ENCODE measurements at places on chromosomes 1 and 21.
A peak's percentile ranks its signal among the peaks of the same experiment; 100 is the strongest.

- peak; percentile 48 for DNase-seq
Observed at GRCh38 chr1:86155051-86155806, 1.3 kb downstream of the COL24A1 start.

DNA sequence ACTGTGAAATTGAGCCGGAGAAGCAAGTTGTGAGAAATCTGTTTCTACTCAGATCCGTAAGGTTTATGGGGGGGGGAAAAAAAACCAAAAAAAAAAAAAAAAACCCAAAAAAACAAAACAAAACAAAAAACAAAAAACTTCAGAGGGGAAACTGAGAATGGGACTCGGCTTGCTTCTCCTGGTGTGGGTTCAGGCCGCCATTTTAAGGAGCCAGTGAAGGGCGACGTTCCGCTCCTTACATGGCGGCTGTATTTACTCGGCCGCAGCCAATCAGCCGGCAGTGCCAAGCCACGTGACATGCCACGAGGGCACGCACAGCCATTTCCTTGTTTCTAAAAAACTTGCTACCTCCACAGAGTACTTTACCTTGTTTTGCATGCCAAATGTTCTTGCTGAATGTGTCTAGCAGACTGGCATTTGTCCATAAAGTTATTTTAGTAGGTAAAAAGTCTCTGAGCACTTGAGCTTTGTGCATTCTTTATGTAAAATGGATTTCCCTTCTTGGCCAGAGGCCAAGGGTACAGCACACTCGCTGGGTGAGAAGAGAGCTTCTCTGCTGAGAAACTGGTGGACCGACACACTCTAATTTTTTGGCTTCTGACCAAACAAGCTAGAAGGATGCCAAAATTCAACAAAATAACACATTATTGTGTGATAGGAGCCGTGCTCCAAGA is 101.8 kb downstream of the NFIA start:
- DNase-seq, result no peak

DNA sequence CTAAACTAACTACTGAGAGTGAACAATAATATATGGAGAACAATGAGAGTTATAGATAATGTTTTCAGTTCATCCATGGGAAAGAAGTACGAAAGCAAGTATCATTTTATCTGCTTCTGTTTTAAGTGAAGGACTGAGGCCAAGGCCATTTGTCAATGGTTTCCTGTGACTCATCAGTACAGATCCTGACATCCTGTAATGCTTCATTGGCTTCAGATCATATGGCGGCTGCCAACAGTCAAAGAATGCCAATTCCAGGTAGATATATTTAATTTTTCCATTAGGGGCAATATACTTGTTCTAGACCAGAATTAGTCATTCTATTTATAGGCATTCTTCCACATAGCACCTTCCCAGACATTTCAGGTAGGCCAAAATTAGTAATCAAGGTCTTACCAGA is 97.3 kb downstream of the USH2A start:
- DNase-seq, result no peak

DNA sequence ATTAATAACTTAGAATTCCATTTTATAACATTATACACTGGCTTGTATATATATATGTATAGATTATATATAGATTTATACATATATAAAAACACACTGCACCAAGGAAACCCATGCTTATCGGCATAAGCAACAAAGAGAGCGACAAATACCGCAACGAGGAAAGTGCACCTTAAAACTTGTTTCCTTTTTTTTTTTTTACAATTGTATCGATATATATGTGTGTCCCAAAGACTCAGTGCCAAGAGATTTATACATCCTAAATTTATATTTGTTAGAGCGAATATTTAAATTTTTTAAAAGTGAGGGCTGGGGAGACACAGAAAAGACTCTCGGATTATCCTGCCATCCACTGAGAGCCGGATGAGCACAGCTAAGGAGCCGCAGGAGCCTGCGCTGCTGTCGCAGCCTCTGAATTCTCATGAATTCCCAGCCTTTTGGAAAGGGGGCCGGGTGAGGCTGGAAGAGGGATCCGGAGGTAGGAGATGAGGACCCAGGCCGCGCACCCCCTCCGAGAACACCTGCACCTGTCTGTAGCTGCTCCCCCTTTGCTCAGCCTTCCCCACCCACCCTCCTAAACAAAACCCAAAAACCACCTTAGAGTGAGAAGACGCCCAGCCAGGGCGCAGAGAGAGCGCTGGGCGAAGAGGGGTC is 5.2 kb downstream of the DMRTA2 start:
- DNase-seq, result no peak

GRCh38 chr1:206145771-206146290 is 28.6 kb upstream of the AVPR1B start:
- DNase-seq, result no peak
